ENCODE measurements at places on chromosomes 3 and 15.

GRCh38 chr15:62288361-62289017, 123.4 kb upstream of the C2CD4B start:
- no peak for ATAC-seq

GRCh38 chr15:79948095-79948695, 22.8 kb downstream of the BCL2A1 start:
- no peak for ATAC-seq

DNA sequence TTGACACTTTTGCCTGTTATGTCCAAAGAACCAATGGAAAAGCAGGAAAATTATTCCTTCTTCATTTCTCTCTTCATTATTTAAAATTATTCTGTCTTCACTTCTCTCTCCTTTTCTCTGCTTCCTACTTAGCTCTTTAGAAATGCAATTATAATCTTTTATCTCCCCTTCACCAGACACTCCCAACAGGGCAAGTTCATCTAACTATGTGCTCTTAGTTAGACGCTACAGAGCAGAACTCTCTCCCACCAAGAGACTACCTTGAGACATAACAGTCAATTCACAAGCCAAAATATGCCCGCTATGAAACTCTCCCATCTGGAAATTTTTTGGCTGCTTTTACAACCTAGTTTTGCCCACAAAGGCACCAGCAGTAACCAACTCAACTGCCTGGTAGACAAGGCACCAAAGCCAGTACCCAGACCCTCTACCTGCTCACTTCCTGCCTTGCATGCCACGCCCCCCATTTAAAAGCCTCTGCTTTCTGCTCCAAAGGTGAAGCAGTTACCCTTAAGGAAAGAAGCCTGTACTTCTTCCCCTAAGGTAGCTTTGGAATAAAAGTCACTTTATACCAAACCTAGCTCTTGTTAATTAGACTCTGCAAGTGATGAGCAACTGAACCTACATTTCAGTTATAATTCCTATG, 28.1 kb downstream of the CCRL2 start:
- no peak for ATAC-seq

- no peak for ATAC-seq
These were observed 551.8 kb upstream of the CBLB start for GRCh38 chr3:106420628-106421027.

Data from esophagus mucosa (tissue), 1 donor.